ENCODE measurements at places on chromosomes 5 and 9.

DNA sequence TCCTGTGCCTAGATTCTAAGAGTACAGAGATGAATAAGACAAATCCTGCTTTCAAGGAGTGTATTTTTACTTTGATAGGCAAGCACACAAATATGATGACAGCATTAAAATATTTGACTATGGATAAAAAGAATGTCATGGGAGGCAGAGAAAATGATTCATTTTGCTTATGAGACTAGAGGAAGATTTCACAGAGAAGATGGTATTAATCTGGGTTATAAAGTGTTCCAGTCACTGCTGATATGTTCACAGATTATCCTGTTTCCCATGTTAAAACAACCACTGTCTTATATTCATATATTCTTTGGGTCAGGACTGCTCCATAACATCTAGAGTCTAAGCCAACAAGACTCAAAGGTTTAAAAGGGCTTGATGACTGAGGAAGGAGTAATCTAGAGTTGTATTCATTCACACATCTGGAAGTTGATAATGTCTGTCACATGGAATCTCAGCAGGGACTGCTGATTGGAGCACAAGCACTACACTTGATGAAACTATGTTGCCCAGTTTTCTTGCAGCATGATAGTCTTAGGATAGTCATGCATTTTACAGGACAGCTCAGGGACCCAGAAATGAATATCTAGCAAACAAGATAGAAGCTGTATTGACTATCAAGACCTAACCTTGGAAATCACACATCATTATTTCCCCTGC is 79.3 kb downstream of the STARD4 start:
- no peak for DNase-seq

- DNase-seq: no peak
Observed at GRCh38 chr9:118009614-118010013, 305.4 kb downstream of the TLR4 start.

DNA sequence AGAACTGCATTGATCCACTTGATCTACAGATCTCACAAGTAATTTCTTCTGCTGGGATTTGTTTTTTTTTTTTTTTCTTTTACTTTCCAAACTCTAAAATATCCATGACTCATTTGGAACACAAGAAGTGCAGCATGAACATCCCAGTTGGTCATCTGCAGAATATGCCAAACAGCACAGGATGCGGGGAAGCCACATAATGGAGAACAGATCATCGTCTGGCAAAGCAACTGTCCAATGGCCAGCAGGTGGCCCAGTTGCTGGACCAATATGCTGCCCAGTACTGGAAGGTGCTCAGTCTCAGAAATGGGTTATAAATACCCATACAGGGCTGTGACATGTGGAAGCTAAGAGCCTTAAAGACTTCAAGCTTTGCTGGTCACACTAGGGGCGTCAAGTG is 221.3 kb upstream of the TAS2R1 start:
- peak; percentile 8 for DNase-seq

GRCh38 chr9:6630502-6631206 is 14.9 kb downstream of the GLDC start:
- DNase-seq: no peak

DNA sequence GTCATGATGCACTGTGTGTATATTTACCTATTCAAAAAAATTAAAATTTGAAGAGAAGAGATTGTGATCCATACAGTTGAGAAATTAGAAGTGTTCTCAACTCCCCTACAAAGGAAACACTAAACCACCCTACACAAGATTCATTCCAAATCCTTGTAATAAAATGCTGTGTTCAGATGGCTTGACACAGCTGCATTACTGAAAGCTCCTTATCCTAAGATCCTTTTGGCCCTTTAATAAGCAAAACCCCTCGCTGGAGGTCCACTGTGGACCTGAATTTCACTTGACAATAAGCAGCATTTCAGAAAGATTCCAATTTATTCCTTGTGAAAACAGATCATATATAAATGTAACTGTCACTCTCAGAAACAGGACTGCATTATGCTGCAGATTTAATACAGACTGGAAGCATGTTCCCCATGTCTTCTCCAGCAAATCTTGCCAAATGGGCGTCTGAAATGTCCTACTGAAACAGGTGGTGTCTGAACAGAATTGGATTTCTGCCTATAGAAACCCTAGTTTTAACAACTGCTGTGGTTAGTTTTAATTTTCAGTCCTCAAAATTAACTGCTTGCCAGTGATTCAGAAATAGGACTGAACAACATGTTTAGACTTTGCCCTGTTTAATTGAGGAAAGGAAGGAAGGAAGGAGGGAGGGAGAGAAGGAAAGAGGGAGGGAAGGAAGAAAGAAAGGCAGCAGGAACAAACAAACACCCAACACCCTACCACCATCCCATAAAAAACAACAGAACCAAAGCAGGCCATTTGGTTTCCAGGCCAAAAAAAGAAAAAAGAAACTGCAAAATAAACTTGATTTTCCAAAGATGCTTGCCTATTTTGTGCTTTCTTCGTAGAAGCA is 179.6 kb downstream of the MLLT3 start:
- no peak for DNase-seq

DNA sequence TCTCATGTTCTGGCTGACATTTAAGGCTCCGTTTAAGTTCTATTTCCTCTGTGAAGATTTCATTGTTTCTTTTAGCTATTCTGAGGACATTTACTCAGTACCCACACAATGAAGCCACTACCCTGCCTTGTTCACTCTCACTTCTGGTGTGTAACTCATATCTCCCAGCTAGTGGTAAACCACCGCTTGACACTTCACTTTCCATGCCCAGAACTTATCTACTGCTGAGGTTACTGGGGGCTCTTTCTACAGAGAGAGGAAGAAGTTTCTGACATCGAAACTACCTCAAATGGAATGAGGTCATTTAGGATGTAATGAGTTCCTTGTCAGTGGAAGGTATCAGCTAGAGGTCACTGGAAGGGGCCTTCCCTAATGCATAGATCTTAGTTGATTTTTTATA is 501.5 kb downstream of the DMAC1 start:
- DNase-seq: no peak

- DNase-seq: no peak
Observed at GRCh38 chr5:120988491-120988890, 524.4 kb downstream of the PRR16 start.

DNA sequence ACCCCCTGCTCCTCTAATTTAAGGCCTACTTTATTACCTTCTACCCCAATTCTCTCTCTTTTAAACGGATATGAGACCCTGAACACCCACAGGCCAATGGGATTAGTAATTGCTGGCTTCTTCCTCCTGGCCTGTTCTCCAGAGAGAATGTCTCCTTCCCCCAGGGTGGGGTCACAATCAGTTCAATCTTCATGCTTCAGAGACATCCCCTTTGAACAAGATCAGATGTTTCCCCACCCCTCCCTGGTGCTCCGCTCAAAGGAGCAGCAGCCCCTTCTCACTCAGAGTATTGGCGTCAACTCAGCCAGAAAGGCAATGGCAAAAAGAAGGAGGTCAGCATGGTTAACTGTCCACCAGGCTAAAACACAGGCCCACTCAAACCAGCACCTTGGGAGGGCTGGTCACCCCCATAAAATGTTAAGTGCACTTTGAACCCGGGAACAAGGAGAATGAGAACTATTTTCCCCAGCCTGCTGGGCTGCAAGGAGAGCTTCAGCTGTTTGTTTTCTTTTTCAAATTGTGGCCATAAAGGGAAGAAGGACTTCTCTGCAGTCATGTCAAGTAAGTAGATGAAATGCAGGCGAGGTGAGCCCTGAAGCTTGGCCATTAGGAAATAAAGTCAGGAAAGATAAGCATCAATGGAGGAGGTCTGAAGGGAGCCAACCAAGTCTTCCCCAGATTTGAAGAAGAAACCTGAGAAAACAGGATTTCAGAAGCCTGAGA is 20.1 kb downstream of the LHFPL2 start:
- DNase-seq: no peak

- no peak for DNase-seq
Observed at GRCh38 chr9:89465726-89466308, 32.1 kb downstream of the SEMA4D start.

GRCh38 chr9:15426019-15426418 is 3.3 kb downstream of the SNAPC3 start:
- no peak for DNase-seq

GRCh38 chr5:89276566-89277305 is 393.8 kb upstream of the MEF2C start:
- no peak for DNase-seq

- DNase-seq: no peak
Observed at GRCh38 chr5:113764382-113764781, 250.9 kb downstream of the YTHDC2 start.

- DNase-seq: no peak
Observed at GRCh38 chr9:76704593-76705204, 59.5 kb upstream of the PCA3 start.

GRCh38 chr5:91318724-91319123 is 64.4 kb downstream of the ARRDC3 start:
- no peak for DNase-seq

GRCh38 chr5:133222040-133222439 is 170.2 kb downstream of the HSPA4 start:
- no peak for DNase-seq

- DNase-seq: no peak
Observed at GRCh38 chr9:5445886-5446285, 4.5 kb upstream of the CD274 start.

DNA sequence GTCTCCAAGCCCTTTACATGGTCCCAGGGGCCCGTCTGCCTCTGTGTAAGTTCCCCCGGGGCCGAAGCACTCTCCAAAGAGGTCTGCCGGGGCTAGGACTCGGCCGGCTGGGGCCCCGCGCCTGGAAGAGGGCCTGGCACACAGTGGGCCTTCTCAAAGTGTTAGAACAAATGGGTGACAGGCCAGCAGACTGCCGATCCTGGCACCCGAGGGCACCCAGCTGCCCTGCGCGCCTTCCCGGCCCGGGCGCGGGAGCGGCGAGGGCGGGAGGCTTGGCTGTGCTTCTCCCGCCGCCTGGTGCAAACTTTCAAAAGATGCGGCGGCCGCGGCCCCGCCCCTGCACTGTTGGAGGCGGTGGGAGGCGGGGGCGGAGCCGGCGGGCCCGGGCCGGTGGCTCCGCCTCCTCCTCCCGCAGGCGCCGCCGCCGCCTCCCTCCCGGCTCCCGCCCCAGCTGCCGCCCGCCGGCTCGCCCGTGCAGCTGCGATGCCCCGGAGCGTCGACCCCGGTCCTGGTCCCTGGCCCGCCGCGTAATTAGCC is at the start of gene NEURL1B:
Gene NEURL1B (plus strand): TSS at position 442 of the 537 bp plus-strand sequence. CDS start 144 bp downstream, outside the sequence.
- DNase-seq: peak; percentile 55

- DNase-seq: no peak
Observed at GRCh38 chr5:175658299-175659145, 651 bp downstream of the HRH2 start.

GRCh38 chr9:88680041-88680440 is 145.1 kb downstream of the NXNL2 start:
- DNase-seq: no peak

DNA sequence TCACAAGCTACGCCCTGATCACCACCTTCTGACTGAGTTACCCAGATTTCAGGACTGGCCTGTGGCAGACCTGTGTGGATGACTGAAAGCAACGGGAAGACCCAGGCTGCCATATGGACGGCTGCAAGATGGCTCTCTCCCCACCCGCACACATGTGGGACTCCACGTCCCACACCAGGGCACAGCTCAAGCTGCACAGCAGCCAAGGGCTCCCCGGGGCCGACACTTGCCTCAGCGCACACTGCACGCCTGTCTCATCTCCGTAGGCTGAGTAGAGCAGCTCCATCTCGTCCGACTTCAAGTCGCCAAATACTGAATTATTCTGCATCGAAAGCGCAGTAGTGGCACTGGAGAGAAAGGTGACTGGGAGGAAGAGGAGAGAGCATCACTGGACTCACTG is 14.5 kb downstream of the BRD9 start:
- no peak for DNase-seq

- no peak for DNase-seq
Observed at GRCh38 chr9:86516564-86516963, 162.4 kb upstream of the TUT7 start.

DNA sequence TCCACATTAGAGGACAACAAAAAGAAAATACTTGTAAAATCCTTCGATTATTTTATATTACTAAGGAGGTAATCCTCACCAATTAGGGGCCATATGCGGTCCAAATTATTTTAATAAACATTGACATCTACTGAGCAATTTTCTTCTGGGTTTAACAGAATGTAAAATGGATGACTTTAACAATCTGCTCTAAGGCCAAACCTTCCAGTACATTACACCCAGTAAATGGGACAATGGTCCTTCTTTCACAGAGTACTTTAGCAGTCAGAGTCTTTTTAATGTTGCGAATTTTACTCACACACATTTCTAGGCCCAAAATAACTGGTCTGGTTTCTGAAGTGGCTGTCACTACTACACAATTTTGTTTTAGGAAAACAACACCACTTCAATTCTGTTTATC is 106.9 kb downstream of the TTC39B start:
- DNase-seq: no peak

DNA sequence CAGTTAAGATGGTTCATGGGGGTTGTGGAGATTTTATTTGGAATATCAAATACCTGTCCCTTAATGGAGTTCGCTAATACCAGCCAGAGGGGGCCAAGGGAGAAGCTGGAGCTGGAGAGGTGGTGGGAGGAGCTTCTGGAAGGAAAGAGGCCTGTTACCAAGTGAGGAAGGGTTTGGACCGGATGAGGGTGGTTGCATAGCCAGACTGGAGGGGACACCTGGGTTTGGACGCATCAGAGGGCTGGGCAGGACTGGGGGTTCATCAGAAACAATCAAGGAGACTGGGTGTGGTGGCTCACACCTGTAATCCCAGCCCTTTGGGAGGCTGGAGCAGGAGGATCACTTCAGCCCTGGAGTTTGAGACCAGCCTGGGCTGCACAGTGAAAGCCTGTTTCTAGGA is 111.8 kb upstream of the IER5L start:
- DNase-seq: no peak

- no peak for DNase-seq
Observed at GRCh38 chr9:15982182-15982581, 429.3 kb downstream of the CCDC171 start.
